ENCODE measurements at places on chromosomes 2 and 18.

DNA sequence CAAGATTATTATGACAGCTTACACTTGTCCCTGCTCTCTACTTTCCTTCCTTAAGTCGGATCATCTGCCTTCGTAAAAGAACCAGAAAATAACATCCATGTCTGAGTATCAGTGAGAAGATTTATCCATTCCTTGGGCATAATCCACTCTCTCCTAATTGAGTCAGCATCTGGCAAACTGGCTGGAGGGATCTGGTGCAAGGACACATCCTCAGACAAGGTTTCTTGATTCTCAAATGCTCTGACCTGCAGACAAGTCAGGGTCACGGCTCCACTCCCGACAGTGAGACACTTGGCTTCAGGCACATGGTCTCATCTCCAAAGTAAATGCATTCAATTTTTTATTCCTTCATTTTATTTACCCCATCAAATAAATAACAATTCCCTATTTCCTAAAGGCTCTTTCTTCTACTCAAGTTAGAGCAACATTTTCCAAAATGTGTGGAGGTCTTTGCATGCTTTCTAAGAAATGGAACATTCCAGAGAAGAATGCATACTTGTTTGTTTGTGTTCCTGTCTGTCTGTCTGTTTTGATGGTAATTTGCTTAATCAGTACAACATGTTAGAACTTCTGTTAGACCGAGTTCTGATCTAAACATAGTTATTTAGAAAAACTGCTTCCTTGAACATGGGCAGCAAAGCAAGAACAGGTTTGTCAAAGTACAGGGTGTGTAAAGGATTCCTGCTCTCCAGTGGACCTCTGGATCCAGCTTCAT lies 246.9 kb downstream of the IRS1 start:
- no peak for DNase-seq

DNA sequence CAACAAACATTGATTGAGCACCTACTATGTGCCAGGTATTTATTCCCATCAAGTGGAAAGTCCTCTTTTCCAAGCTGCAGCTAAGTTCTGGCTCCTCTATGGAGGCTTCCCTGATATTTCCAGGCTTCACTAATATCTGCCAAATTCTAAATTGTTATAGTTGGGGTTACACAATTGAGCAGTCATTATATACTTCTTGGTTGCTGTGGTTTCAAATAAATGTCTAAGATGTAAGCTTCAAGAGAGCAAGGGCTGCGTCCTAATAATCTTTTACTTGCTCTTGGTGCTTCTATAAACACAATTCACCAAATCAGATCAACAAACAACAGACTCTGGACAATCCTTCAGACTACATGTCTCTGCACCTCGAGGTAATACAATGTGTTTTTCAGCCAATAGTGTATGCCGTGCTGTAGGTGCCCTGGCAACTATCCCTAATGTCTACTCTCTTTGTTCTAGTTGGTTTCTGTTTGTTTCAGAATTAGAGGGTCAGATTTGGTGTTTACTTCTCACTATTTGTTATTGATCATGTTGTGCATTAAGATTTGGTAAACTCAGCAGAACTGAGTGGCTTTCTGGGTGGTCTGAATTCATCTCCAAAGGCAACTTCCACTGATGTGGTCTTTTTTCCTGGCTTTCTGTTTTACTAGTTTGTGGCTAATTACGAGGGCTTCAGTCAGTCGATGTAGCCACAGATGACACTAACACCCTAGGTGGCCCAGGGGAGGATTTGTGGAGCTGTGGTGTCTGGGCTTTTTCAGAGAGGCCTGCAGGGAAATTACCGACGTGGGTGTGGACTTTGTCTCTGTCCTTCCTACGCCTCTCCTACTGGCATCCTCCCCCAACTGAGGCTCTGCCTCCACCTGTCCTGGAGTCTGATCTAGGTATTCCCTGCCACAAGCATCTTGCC lies 50.4 kb downstream of the CDCA7 start:
- DNase-seq = no peak

GRCh38 chr2:169363560-169364150 lies 1.3 kb upstream of the LRP2 start:
- no peak for DNase-seq

DNA sequence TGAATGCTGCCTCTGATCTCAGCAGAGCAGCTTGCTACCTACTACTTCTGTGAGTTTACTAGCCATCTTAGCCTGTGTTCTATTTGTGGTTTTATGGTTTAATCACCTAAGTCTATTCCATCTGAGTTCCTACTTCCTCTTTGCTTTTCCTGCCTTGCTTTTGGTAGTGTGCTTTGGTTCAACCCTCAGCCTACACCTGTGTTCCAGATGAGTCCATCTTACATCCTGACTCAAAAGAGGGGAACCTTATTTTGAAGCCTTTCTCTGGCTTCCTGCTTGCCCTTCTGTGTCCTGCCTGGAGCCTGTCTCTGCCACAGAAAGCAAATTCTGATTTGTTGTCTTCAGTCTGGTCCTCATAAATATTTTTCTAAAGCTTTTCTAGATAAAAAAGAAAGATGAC lies 530.3 kb upstream of the MEX3C start:
- DNase-seq = no peak

GRCh38 chr18:58937887-58938267 lies 73.2 kb downstream of the ZNF532 start:
- no peak for DNase-seq

DNA sequence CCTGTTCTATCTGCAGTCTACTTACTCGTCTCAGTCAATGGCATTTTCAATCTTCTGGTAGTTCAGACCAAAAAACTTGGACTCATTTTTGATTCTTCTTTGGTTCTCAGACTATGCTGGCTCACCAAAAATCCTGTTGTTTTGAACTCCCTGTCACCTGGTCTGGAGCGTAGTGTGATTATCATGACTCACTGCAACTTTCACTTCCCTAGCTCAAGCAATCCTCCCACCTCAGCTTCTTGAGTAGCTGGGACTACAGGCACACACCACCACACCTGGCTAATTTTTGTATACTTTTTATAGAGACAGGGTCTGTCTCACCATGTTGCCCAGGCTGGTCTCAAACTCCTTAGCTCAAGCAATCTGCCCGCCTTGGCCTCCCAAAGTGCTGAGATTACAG lies 163.3 kb upstream of the CDH7 start:
- DNase-seq = no peak

- DNase-seq = no peak
Measured at GRCh38 chr2:127142663-127143630, 36.0 kb upstream of the BIN1 start.

DNA sequence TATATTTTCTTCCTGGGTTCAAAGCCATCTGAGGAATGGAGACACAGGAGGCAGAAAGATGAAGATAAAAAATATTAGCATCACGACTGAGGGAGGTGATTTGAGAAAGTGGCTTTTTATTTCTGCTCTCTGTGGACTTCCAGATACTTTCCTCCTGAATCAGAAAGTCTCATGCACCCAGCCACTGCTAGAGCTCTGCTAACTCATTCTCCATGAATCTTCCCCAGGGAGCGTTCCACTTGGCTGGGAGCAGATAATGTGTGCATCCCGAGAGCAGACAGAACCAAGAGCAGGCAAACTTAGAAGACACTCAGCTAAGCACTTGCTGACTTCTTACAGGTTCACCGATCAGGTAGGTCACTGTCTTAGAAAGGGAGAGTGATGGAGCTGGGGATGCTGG lies 264.1 kb upstream of the THUMPD2 start:
- DNase-seq = no peak

DNA sequence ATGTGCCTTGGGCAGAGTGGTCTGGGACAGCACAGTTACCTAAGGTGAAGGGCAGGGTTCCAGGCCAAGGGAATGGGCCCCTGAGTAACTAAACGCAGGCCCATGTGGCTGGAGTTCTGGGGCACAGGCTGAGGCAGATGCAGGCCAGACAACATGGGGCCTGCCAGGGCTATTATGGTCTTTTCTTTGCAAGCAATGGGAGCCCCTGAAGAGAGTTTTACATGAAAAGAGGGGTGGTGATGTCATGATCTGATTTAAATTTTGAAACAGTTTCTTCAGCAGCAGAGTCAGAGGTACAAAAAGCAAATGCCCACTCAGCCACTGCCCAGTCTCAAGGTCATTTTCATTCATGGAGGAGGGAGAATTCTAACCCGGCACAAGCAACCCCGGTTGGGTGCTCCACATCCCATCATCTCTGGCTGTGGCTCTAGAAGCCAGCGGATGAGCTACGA lies 5.6 kb downstream of the CHST10 start:
- no peak for DNase-seq

GRCh38 chr2:179020156-179020750 lies 29.7 kb downstream of the CCDC141 start:
- DNase-seq = no peak

GRCh38 chr2:190904640-190905261 lies 24.1 kb downstream of the GLS start:
- DNase-seq = no peak

DNA sequence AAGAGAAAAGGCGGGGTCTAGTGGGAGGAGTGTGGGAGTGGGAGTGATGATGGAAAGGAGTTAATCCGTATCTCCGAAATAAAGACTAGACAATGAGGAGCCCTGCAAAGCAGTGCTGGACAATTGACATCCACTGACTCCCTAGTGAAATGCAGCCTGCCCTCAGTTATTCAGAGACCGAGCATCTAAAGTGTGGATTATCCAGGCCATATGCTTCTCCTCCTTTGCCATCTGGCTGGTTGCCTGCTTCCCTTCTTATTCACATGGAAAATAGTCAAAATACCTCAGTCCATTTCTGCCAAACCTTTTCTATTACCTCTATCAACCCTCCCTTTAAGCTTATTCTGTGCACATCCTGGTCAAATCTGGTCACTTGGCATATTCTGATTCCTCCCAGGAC lies 288.8 kb upstream of the SIX3 start:
- no peak for DNase-seq

DNA sequence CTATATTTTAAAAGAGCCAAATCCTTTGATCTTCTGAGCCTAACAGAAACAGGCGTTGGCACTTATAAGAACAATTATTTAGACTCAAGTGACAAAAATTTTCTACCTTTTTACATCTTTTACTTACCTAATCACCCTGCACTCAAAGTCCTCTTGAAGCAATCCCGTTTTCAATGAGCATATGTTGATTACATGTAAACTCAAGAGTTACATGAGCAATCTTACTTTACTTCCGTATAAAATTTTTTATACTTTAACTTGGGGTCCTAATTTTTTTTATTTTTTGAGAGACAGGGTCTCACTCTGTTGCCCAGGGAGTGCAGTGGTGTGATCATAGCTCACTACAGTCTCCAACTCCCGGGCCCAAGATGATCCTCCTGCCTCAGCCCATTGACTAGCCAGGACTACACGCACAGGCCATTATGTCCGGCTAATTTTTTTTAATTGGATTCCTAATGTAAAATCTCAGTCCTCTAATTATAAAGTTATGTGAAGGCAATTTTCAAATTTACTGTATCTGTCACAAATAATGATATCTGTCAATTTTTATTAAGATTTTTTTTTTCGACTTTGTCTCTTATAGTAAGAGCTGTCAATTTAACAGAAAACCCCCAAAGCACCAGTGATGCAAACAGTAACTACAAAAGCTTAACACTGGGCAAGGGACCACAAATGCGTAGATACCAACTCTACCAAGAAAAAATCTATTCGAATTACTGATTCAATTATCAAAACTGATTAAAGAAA lies 19.1 kb upstream of the STPG4 start:
- no peak for DNase-seq

- DNase-seq = no peak
Measured at GRCh38 chr2:120319686-120320317, 26.1 kb upstream of the INHBB start.

- no peak for DNase-seq
Measured at GRCh38 chr2:220191031-220191430, 563.6 kb downstream of the SLC4A3 start.

DNA sequence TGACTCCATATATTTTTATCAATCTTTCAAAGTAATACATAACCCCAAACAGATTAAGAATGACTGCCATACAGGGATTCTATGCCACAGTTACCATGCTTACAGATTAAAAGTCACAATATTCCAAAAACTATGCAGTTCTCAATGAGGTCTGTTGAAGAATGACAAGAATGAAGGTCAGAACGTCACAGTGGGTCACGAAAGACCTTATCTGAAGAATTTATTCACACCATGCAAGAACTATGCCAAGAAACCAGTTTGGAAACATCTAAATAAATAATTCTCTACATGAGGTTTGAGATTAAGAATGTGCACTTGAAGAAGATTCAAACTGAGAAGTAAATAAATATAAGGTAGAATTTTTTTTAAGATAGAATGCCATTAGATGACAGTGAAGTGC lies 253.3 kb downstream of the EXOC6B start:
- no peak for DNase-seq

DNA sequence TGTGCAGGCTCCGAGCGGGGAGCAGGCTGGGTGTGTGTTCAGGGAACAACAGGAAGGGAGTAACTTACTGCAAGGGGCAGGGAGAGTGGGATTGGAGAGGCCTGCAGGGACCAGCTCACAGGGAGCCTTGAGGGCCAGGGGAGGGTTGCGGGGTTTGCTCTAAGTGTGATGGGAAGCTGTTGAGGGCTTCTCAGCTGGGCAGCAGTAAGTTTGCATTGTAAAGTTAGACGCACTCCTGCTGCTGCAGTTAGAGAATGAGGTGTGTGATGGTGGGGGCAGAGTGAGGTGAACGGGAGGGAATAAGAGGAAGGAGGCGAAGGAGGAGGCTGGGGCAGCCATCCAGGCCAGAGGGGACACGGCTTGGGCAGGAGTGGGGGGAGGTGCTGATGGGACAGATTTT lies 53.4 kb downstream of the BOLA3 start:
- no peak for DNase-seq

- DNase-seq = no peak
Measured at GRCh38 chr2:120405759-120406099, 59.8 kb downstream of the INHBB start.

- DNase-seq = no peak
Measured at GRCh38 chr2:126999106-126999756, 100.5 kb downstream of the TEX51 start.

DNA sequence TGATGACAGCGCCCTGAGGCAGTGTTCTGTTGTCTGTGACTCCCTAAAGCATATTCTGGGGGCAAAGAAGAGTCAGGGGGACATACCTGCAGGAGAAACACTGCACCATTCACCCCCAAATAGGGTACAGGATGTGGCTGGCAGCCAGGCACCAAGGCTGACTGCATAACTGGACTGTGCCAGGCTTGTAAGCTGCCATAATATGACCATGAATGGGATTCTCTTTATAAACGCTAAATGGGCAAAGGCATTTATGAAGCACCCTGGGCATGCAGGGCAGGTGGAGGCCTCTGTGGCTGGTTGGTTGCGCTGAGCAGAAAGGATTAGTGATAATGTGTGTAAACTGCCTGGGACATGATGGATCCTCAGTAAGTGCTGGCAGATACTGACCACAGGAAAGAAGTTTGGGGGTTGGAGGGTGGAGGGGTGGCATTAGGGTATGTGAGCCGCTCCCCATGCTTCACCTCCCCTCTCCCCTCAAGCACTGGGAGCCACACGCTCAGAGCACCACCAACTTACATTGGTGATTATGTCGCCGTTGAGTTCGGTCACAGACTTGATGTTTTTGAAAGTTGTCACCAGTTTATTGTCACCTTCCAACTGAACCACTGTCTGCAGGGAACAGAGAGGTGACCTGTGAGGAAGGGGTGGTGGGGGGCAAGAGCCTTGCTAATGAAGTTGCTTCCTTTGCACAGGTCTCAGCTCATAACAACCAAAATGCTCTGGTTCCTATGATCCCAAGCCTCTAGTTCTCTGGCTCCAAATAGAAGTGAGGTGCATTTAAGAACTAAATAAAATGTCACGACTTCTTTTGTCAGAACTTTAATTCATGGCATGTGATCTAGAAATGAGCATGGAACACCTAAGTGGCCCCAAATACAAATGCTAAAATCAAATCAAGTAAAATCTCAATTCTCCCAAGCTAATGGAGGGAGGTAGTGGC lies 3.6 kb downstream of the FABP1 start:
- no peak for DNase-seq

- no peak for DNase-seq
Measured at GRCh38 chr2:145729993-145730770, 1210.3 kb upstream of the ZEB2 start.

GRCh38 chr2:213214209-213214608 lies 62.8 kb upstream of the IKZF2 start:
- no peak for DNase-seq
